NCI-H2171 treated with DMSO at 0.1 percent for 48 hours (cell line): ENCODE measurements at places on chromosomes 5 and 9.

- no peak for DNase-seq
These were observed 7.8 kb upstream of the LMX1B start for GRCh38 chr9:126605792-126606482.

DNA sequence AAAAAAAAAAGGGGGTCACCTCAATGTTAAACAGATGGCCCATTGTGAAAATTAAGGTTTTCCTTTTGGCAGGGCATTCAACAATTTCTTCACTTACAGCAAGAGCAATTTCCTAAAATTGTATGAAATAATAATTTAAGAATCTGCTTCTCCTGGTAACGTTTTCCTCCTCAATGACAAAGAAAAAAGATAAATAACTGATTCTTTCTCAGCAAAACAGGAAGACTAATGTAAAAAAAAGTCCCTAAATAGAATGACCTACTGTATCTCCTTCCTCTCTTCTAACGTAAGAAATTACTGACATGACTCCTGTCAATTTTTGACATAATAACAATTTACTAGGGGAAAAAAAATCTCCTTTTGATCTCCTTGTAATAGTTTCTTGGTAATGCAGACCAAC is 25.5 kb downstream of the ABHD17B start:
- DNase-seq, result no peak

DNA sequence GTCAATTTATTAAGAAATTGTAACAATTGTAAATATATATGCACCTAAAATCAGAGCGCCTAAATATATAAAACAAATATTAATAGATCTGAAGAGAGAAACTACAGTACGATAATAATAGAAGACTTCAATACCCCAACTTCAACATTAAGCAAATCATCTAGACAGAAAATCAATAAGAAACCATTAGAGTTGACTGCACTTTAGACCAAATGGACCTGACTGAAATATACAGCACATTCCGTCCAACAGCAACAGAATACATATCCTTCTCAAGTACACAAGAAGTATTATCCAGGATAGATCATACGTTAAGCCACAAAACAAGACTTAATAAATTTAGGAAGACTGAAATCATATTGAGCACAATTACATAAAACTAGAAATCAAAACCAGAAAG is 208.7 kb downstream of the MED10 start:
- no peak for DNase-seq

- no peak for DNase-seq
These were observed 9.9 kb upstream of the SHROOM1 start for GRCh38 chr5:132840313-132840712.

- peak; percentile 5 for DNase-seq
These were observed 237.3 kb downstream of the ZSWIM6 start for GRCh38 chr5:61569353-61569752.

DNA sequence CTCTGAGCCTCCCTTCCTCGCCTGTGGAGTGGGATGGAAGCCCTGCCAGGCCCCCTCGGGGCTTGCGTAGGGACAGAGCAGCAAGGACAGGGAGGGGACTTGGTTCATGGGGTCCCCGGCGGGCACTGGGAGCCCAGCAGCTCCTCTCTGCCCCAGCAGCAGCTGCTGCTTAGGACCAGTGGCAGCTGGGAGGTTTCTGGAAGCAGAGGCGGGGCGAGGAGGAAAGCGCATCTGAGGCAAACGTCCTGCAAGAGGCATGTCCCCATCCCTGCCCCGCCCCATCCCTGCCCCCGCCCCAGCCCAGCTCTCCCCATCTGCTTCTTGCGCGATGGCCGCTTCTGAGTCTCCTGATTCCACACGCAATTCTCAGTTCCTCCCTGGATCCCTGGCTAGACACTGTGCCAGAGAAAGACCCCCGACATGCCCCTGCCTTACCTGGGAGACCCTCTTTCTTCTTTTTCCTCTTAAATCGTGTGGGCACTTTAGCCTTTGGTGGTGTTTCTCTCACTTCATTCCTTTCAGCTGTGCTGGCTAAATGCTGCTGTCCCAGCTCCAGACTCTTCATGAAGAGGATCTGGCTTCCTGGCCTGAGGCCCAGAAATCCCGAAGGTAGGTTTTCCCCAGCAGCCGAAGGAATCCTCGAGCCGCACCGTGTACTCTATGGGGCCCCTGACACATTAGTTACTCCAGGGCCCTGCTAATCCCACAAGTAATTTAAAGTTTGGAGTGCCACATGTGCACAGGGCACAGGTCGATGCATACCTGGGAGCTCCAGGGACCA is 4.4 kb upstream of the OR2S2 start:
- DNase-seq, result peak; percentile 39

- no peak for DNase-seq
These were observed 203.7 kb downstream of the GLIS3 start for GRCh38 chr9:4096121-4096520.
